ENCODE measurements at places on chromosomes 11 and 22.

DNA sequence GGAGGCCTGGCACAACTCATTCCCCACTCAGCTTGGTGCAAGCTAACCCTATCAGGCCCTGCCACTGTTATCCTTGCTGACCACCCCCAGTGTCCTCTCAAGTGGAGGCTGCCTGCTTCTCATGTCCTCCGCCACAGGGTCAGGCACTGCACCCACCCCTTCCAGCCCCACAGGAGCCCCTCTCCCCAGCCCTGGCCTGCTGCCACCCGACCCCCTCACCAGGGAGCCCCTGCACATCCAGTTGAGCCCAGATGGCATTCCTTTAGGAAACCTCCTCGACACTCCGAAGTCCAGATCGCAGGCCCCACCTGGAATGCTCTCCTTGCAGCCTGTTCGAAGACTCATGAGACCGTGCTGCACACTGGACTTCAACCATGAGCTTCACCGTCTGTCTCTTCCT lies 28.0 kb upstream of the IL17RA start:
- no peak for DNase-seq

DNA sequence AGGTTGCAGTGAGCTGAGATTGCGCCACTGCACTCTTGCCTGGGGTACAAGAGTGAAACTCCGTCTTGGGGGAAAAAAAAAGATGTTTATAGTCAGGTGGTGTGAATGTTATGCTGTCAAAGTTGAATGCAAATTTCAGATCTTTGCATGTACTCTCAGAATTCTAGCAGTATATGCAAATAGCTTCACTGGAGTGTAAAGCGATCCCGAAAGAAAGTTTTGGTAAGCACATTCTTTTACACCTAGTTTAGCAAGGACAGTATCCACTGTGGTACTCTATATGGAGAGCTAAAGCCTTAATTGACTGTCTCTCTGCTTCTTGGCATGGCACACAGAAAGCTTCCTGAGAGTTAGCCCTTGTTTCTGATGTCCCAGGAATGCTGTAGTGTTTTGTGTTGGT lies 4.0 kb downstream of the JAM3 start:
- no peak for DNase-seq

- no peak for DNase-seq
Observed at GRCh38 chr11:65307298-65308229, 7.1 kb upstream of the CDC42EP2 start.

GRCh38 chr11:93193731-93194130 lies 4.1 kb downstream of the SLC36A4 start:
- DNase-seq = no peak

- no peak for DNase-seq
Observed at GRCh38 chr11:57444362-57445121, 15.8 kb upstream of the RTN4RL2 start.

DNA sequence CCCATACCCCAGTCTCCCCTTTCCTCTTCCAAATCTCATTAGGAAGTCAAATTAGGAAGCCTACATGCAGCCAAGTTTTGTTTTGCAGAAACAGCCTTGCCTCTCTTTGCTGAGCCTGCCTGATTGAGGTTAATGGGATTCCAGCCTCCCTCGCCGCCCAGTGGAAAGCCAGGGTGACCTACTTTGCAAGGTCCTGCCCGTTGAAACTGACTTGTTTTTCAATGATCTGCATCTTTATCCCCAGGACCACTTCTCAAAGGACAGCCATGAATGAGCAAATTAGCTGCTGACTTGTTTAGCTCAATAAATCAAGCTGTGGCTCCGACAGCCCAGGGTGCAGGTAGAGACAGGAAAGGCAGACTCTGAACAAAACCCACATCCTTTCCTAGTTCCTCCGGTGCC lies 110.4 kb downstream of the RRAS2 start:
- DNase-seq = no peak

GRCh38 chr22:24433828-24434470 lies 6.5 kb downstream of the ADORA2A start:
- no peak for DNase-seq

DNA sequence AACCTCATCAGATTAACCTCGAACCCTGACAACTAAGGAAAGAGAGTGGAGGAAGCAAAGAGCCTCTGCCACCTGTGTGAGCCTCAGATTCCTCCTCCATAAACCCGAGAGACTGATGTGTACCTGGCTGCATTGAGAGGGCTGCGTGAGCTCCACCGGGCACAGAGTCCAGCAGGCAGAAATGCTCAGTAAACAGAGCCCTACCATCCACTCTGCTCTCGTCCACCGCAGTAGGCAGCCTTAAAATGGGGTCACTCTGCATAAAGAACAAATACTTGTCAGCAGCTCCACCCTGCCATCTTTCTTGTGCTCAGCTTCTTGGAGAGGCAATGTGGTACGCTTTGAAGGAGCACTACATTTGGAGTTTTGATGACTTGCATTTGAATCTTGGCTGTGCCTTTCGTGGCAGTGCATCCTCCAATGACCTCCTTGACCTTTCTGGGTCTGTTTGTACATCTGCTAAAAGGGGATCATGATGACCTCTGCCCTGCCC lies 43.0 kb upstream of the CD5 start:
- no peak for DNase-seq

DNA sequence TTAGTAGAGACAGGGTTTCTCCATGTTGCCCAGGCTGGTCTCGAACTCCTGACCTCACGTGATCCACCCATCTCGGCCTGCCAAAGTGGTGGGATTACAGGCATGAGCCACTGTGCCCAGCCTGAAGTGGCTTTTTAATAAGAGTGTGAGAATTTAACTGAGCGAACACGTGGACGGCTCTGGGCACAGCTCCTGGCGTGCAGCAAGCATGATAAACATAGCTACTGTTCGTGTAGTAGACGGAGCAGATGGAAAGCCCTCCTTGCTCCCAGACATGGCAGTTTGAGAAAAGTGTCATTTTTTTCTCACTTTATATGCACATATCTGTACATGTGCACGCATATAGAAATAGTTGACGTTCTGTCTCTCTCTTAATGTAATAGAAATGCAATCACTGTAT lies 7.0 kb downstream of the EMID1 start:
- no peak for DNase-seq

- no peak for DNase-seq
Observed at GRCh38 chr22:39871008-39871798, 22.4 kb downstream of the ENTHD1 start.

GRCh38 chr11:64196626-64197025 lies 9.9 kb upstream of the FERMT3 start:
- DNase-seq = no peak

DNA sequence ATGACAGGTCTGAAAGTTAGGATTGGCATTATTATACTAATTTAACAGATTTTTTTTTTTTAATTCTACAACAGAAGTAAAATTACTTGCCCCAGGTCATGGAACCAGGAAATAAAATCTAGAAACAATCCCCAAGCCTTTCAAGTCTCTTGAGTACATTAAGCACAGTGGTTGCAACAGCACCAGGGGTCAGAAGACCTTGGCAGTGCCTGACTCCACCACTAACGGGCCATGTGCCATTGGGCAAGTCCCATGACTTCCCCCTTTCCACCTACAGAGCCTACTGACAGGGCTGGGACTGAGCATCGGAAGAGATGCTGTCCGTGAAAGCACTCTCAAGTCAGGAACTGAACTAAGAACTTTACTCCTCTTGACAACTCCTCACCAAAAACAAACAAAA lies 98.6 kb upstream of the AKIP1 start:
- DNase-seq = no peak

- no peak for DNase-seq
Observed at GRCh38 chr11:64025205-64025604, 10.5 kb upstream of the FLRT1 start.

- DNase-seq = no peak
Observed at GRCh38 chr11:106879832-106880546, 138.3 kb downstream of the GUCY1A2 start.

- no peak for DNase-seq
Observed at GRCh38 chr22:29717789-29718188, 2.0 kb upstream of the CABP7 start.

DNA sequence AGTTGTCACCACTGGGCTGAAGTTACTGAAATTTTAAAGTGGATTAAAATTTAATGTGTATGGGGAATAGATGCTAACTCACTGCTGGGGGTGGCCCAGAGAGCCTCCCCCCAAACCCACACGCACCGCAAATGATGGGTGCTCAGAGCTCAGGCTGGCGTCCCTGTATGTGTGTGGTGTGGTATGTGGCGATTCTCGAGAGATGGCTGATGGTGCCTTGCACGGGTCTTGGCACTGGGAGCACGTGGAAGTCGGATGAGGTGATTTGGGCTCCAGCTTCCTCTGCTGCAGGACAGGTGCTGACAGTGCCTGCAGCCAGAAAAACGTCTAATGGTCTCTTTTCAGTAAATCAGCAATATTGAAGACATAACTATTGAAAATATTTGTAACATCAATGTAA lies 1473.3 kb downstream of the TBC1D22A start:
- DNase-seq = no peak

DNA sequence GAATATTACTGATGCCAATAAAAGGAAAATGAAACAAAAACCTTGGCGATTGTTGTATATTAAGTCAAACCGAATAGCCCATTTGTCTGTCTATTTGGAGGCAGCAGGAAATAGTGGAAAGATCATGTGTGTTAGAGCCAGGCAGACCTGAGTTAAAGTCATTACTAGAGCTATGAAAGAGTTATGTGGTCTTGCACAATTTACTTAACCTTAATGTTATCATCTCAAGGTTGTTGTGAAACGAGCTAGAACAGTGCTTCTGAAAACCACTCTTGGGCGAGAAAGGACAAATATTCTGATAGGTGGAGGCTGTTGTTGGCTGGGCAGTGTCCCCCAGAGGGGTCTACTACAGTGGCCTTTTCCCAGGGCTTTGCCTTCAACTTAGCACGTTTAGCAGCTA lies 60.0 kb upstream of the NUP160 start:
- no peak for DNase-seq

DNA sequence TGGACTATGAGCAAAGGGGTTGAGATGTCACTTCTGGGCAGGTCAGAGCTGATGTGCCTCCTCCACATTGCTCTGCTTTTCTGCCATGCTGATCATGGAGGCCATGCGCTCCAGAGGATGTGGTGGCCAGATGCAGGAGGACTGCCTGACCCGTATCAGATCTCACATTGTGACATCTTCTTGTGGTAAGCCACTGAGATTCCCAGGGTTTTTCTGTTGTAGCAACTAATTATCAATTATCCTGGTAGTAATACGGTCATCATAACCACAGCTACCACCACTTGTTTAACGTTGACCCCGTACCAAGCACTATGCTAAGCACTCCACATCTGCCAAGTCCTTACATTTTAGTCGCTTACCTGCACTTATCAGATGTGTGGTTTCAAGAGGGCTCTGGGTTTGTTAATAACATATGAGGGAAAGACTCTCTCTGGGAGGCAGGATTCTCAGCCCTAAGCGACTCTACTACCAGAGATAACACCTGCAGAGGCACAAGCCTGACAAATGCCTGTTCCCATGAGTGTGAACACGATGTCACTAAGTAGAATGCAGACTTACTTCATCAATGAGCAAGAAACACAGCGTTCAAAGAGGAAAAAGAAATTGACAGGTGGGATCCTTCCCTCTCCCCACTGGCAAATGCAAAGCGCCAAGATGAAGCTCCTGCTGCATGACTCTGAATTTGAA lies 63.6 kb upstream of the TIMP3 start:
- no peak for DNase-seq

GRCh38 chr11:101863361-101863760 lies 51.4 kb upstream of the CEP126 start:
- DNase-seq = no peak

DNA sequence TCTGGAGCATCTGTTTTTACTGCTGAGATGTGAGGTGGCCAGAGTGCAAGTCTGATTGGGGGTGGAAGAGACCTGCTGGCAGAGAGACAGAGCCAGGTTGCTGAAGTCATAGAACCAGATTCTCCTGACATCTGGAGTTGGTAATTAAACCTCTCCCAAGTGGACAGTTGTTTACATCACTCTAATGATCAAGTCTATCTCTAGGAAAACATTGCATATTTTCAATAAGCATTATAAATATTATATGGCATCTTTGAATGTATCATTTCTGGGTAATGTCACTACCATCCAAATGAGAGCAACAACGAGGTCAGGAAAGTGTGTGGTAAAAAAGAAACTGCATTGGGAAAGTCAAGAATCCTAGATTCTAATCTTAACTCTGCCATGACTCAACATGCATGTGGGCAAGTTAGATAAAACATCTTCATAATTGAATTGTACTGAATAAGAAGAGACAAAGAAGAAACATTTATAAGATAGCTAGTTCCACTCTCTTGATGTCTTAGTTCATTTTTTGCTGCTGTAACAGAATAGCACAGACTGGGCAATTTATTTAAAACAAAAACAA lies 351.2 kb upstream of the API5 start:
- no peak for DNase-seq

GRCh38 chr22:42080287-42080686 lies 787 bp downstream of the SMDT1 start:
- no peak for DNase-seq

DNA sequence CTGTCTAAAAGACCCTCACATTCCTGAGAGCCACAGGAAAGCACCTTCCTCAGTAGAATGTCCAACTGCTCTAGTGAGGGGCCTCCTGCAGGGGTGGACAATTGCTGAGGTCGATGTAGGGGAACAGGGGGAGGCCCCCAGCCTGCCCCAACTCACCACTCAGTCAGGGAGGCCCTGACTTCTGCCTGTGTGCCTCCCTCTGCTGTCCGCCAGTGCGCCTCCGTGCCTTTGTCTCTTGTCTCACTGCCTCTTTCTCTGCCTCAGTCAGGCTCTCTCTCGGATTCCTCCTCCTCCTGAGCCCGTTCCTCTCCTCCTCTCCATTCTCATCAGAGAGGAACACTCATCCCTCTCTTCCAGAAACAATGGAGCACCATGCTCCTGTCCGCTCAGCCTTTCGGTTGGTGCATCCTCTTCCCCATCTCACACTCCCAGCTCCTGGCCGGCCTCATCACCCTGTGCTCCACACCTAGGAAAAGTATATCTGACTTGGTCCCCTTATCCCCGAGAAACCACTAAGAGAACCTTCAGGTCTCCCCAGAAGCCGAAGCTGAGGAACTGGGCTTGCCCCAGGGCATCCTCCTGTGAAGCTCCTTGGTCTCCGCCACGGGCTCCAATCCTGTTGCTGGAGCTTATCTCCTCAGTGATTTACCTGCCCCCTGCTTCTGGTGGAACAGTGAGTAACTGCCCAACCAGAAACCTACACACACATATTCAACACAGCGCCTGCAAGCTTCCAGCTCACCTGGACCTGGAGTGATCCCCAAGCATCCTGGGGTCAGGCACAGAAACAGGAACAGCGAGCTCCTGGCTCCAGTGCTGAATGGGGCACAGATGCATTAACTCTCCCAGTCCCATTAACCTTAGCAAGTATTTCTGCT lies 2.3 kb downstream of the B3GAT1 start:
- DNase-seq = no peak

GRCh38 chr22:47201186-47201995 lies 438.9 kb downstream of the TBC1D22A start:
- no peak for DNase-seq

GRCh38 chr11:123361110-123361509 lies 69.0 kb upstream of the GRAMD1B start:
- no peak for DNase-seq

Measured in stimulated activated CD4-positive, alpha-beta T cell treated with anti-CD3 and anti-CD28 coated beads, Interleukin-1b, Interleukin-23, amount 100 ng/mL, for 1 hour (primary cell).